ENCODE measurements at places on chromosomes 3 and 15. TPM values are rescaled to one million over a fixed set of nuclear protein-coding genes. Genes with fewer than 3 reads are reported as not detected.

TYRO3 gene
- total RNA-seq = 9.3 TPM

LZTFL1 gene
- 10.6 TPM for total RNA-seq

CMTM7 gene
- 5.1 TPM for total RNA-seq

OCA2 gene
- 2.5 TPM for total RNA-seq

KPNA4 gene
- 59.9 TPM for total RNA-seq

Data from nasal cavity respiratory epithelium epithelial cell of viscerocranial mucosa (primary cell).